ENCODE measurements at places on chromosomes 13 and 19.

GRCh38 chr13:45048890-45049407 is 59.6 kb downstream of the GPALPP1 start:
- DNase-seq, result no peak

DNA sequence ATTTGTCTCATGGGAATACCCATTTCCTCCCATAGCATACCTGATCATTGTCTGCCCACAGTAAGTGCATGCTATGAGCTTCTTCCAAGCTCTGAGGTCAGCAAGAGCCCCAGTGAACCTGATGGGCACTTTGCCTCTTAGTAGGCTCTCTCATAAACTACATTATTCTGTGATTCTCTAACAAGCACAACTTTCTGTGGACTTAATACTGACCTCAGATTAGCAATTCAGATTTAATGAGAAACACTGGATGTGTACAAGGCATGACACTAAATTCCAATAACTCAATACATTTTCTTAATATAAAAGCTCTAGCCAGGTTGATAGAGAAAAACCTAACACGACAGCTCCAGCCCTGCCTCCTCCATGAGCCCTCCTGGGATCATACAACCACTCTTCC is 23.3 kb upstream of the STARD13 start:
- DNase-seq, result no peak

- DNase-seq, result no peak
Measured at GRCh38 chr19:35928507-35928906, 7.7 kb upstream of the LRFN3 start.

DNA sequence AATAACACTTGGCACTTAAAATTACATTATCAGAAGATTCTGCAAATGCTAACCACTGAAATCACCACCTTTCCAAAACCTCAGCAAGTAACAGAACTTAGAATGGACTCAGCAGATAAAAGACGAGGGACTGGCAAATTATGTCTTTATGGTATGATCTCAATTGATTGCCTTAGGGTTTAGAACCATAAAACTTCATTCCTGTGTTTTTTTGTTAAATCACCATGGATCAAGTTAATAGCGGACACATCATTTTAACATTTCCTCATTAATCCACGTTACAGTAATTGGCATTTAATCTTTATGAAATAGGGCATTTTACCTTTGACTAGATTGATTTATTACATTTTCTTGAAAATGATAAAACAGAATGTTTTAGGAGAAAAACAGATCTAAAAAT is 2070.3 kb downstream of the PCDH9 start:
- no peak for DNase-seq

GRCh38 chr13:33087091-33087490 is 70.9 kb downstream of the KL start:
- no peak for DNase-seq
